ENCODE measurements at places on chromosomes 4 and X.

GRCh38 chr4:74890341-74890740 is 42.6 kb upstream of the PARM1 start:
- DNase-seq: no peak

DNA sequence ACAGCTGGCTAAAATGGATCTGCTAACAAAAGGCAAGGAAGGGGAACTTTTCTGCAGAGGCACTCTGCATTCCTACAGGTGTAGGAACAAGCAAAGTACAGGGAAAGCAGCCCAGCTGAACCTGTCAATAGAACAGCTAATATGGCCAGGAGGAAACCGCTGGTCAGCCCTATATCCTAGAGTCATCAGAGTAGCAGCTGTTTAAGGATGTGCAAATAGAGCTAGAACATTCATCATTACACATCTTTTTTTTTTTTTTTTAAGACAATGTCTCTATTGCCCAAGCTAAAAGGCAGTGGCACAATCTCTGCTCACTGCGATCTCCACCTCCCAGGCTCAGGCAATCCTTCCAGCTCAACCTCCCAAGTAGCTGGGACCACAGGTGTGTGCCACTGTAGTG is 163.0 kb downstream of the BTC start:
- no peak for DNase-seq

GRCh38 chrX:134849390-134849789 is 141.4 kb upstream of the SMIM10 start:
- no peak for DNase-seq

GRCh38 chr4:26609868-26610267 is 26.0 kb downstream of the TBC1D19 start:
- no peak for DNase-seq

GRCh38 chr4:84681486-84682274 is 98.8 kb downstream of the CDS1 start:
- no peak for DNase-seq

DNA sequence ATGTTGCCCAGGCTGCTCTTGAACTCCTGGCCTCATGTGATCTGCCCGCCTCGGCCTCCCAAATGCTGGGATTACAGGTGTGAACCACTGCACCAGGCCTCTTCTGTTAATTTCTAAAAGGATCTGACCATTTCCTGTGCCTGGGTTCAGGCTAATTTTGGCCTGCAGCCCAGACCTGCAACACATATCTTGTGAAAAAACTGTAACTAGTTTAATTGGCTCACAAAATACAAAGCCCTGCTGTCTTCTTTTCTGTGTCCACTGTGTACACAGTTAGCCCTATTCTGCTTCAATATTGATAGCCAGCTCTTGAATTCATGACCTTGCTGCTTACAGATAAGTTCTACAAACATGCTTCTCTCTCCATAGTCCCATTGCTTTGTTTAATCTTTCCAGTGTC is 753.5 kb downstream of the PDHA2 start:
- no peak for DNase-seq

DNA sequence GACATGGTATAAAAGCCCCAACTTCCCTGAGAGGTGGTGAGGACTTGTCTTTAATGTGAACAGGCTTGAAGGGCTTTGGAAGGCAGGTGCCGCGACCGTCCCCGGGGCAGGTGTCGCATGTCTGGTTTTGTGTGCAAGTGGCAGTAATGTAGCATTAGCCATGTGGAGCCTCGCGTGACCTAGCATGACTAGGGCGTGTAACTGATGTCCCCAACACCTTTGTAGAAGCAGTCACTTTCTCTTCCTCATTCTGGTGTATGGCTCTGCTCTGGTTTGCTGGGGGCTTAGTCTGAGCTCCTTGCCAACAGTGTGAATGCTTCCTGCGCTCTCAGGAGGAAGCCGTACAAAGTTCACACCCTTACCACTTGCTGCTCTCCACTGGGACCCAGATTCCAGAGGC is 145.7 kb downstream of the AMMECR1 start:
- DNase-seq: no peak

- no peak for DNase-seq
These were observed 164.0 kb downstream of the STAG2 start for GRCh38 chrX:124125471-124125870.

GRCh38 chrX:9339603-9340491 is 125.0 kb upstream of the TBL1X start:
- peak; percentile 82 for DNase-seq

- DNase-seq: no peak
These were observed 238.2 kb downstream of the C4orf33 start for GRCh38 chr4:129334136-129334535.

- no peak for DNase-seq
These were observed 135.9 kb upstream of the SPRY1 start for GRCh38 chr4:123260653-123261052.

GRCh38 chrX:130085551-130086446 is 24.5 kb downstream of the ELF4 start:
- no peak for DNase-seq

GRCh38 chr4:59537246-59537886 is 1662.8 kb upstream of the ADGRL3 start:
- no peak for DNase-seq

- no peak for DNase-seq
These were observed 162.7 kb upstream of the KLF8 start for GRCh38 chrX:56069299-56069931.

DNA sequence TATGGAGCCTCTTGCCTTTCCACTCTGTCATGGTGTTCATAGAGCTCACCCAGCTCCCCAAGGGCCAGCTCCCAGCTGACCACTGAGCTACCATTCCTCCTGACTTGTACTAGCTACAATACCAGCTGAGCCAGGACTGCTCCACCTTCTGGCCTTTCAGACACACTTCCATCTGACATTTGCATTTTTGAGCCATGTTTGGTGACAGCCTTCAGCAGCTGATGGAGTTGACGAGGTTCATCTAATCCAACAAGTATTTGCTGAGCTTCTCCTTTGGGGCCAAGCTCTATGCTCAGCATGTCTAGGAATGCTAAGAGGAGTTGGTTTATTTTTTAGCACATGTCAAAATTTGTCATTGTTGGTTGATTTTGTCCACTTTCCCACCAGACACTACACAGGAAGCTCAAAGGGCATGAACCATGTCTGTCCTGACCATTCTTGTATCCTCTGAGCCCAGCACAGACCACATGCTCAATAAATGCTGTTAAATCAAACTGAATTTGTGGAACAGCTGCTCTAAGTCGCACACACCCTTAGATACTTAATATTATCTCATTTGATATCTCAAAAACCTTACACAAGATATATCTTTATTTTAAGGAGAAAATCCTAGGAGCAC is 142.6 kb upstream of the PPARGC1A start:
- DNase-seq: peak; percentile 27
